Aorta (tissue), 5 donors: ENCODE measurements at places on chromosomes 5 and 9. TPM values are rescaled to one million over a fixed set of nuclear protein-coding genes. Genes with fewer than 3 reads are reported as not detected.

TAF11L5 gene
- total RNA-seq, result not detected

LPAR1 gene
- 125 TPM for total RNA-seq

CD72 gene
- total RNA-seq, result 11.5 TPM

PRUNE2 gene
- total RNA-seq, result 304 TPM

PCDHB2 gene
- 3.1 TPM for total RNA-seq

SLIT3 gene
- 85.0 TPM for total RNA-seq

SPATA6L gene
- total RNA-seq, result 3.8 TPM

ELL2 gene
- total RNA-seq, result 107 TPM

DBN1 gene
- 66.3 TPM for total RNA-seq

AFAP1L1 gene
- 27.9 TPM for total RNA-seq

LHX6 gene
- 12.2 TPM for total RNA-seq

HMCN2 gene
- total RNA-seq, result 14.8 TPM

GRCh38 chr5:160929360-160929759, 77.3 kb upstream of the ATP10B start:
- DNase-seq, result no peak

GRCh38 chr5:23089286-23089685, 236.1 kb upstream of the CDH12 start:
- DNase-seq, result no peak

DNA sequence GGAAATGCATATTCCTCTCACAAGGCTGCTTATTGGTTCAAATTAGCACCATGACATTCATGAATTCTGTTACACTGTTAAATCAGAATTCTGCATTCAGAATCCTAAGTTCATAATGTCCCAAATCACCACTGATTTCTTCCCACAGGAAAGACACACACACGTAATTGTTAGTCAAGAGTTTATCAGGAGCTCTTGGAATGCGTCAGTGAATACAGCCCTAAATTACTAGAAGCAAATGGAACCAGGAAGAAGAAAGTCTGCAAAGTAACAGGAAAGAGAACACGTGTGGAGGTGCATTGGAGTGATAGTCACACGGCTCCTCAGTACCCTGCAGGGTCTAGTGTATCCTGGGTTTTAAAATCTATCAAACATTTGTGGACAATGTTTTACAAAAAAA, 110.2 kb downstream of the ANXA2R start:
- DNase-seq, result no peak

- DNase-seq, result no peak
Measured at GRCh38 chr5:72799721-72800120, 16.7 kb upstream of the TNPO1 start.

DNA sequence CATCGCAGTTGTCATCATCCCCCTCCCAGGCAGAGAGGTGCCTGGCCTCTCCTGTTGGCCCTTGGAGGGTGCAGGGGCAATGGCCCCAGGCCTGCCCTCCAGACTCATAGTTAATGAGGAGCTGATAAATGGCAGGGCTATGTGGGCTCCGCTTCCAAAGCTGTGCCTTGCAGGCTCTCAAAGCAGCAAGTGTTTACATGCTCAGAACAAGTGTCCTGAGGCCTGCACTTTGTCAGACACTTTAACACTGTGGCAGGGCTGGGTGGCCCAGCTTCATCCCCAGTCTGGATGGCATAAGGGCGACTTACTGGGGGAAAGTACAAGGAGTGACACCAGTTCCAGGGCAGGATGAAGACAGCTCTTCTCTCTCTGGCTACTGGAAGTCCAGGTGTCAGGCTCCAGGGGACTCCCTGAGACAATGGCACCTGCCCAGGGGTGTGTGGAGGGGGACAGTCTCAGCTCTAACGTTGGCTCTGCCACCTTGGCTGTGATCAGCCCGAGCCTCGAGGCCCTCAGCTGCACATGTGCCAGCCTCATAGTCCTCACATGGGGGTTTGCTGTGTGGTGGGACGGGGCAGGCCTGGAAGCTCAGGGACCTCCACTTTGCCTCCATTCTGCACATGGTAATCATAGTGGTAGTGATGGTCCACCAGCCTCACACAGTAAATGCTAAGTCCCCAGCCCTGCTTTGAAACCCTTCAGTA, 153.4 kb downstream of the BARX1 start:
- DNase-seq, result peak; percentile 42

DNA sequence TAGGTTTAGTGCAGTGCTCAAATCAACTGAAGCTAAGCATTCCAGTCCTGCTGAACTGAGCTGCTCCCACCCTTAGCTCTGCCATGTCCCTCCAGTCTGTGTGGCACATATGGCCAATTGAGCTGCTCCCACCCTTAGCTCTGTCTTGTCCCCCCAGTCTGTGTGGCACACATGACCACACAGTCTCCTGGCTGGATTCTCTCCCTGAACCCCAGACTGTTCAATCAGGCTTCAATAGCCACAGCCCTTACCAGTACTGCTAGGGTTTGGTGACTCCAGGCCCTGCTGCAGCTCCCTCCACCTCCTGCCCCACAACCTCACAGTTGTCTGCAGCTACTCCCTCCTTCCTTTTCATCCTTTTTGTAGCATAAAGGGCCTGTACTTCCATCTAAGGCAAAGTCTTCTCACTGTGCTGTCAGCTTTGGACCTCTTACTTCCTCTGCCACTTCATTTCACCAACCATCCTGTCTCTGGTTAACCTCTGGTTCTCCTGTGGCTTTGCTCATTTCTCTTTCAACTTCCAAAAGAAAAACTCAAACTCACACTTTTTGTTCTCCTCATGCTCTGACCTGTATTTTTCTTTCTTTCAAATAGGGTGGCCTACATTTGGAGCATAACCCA, 50.8 kb downstream of the ADAMTS12 start:
- DNase-seq, result no peak

DNA sequence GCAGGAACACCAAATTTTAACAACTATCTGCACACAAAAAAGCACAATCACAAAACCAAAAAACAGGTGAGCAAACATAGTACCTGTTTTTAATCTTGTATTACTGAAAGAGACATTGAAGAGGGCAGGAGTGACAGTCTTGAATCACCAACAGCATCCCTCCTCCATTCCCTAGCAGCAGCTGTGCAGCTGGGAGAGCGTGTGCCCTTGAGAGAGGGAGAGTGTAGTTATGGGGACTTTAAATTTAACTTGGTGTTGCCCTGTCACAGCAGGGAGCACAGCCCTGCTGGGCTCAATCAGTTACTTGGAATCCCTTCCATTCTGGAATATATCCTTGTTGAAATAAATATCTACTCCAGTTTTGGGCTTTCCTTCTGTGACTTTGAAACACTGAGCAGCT, 1938.7 kb upstream of the NUDT12 start:
- no peak for DNase-seq

DNA sequence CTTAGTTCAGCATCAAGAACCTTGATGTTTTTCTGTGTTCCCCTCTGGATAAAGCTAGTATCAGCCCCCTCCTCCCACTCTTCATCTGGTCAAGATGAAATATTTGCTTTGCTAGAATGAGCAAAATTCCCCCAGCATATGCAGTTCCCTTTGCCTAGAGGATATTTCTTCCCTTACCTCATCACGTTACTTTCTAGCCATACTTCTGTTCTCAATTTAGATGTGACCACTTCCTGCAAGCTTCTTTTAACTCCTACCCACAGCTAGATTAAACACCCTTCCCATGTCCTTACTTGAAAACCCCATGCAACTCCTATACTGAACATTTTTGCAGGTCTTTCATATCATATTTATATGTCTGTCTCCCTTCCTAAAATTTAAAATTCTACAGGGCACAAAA, 178.9 kb upstream of the TUSC1 start:
- DNase-seq, result no peak

- DNase-seq, result no peak
Measured at GRCh38 chr9:3608011-3608410, 82.2 kb upstream of the RFX3 start.

DNA sequence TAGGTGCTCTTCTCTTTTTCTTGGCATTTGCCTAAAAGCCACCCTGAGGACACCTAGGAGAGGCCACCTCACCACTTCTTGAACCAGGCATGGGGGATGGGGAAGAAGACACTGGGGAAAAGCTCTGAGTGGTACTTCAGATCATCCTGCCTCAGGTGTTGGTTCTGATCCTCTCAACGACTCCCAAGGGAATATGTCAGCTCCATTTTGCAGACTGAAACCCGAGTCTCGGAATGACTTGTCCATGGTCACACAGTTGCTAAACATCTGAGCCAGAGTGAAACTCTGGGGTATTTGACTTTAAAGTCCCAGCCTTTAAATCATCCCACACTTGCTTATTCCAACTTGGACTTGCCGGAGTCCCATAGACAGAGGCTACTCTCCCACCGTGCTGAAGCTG, 120.6 kb upstream of the GABRP start:
- no peak for DNase-seq

GRCh38 chr5:56705217-56705616, 110.1 kb upstream of the MAP3K1 start:
- no peak for DNase-seq
